ENCODE measurements at places on chromosomes 1 and 21. TPM values are rescaled to one million over a fixed set of nuclear protein-coding genes. Genes with fewer than 3 reads are reported as not detected.

- DNase-seq = peak; percentile 45
Measured at GRCh38 chr1:3614755-3615742, 3.7 kb upstream of the MEGF6 start.

- DNase-seq = no peak
Measured at GRCh38 chr1:168001213-168001612, 64.3 kb upstream of the MPC2 start.

DNA sequence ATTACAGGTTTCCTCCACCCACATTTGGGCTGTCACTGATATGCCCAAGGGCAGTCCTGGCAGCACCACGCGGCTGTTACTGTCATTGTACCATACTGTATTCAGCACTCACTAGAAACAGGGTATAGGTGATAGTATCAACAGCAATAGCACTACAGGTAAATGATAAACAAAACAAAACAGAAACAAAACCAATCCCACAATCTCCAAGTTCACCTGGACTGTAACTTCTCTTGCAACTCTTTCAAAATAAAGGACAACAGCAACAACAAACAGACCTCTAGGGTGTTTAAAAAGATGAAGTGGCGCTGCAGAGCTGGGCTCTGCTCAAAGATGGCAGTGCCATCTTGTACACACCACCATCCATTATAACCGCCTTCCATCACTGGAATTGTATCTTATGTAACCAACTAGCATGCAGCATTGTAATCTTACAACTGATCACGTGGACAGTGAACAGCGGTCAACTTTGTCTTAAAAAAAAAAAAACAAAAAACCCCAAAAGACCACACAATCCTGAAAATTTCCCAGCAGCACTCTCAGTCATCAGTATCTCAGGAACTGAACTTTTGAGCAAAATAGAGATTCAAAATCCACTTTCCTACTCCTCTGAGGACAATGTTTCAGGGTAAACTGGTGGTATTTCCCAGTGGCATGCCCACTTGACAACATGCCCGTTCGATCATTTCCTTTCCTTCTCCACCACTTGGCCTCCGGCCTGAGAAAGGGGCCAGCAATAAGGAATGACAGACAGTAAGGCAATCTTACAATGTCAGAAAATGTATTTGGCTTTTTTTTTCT lies 3.8 kb downstream of the IRF2BP2 start:
- DNase-seq = peak; percentile 41

The SYT14 gene
- total RNA-seq = 6.0 TPM

DNA sequence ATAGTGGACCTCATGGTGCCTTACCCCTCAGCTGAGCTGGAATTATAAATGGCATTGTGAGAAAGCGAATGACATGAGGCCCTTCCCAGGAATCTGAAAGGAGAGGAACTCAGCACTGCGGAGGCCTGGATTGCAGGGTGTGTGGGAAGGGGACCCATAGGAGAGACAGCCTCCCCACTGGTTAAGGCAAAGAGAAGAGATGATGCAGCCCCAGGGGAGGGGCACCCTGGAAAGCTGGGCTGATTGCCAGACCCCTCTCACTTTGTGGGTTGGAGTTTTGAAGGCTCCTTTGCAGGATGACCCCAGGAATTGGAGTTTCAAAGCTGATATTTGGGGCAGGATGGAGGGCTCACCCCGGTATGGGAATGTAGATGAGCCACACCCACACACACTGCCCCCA lies 2.0 kb downstream of the NPPB start:
- DNase-seq = no peak

GRCh38 chr1:231248778-231249177 lies 7.8 kb downstream of the GNPAT start:
- DNase-seq = no peak

The S100A6 gene
- total RNA-seq = 491 TPM

DNA sequence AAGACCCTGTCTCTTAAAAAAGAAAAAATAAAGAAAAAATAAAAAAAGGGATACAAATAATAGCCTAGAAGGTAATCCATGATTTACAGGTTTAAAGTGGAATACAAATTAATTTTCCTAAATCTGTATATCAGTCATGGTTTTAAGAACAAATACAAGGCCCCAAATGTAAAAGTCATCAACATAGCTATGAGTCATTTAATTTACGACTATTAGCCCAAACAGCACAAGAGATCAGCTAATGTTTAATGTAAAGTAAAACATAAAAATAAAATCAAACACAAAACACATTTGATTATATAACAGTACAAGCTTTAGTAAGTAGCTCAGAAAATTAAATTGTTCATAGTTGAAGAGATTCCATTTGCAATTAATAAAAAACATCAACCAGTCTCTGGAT lies 20.3 kb upstream of the TAL1 start:
- DNase-seq = no peak

The AADACL3 gene
- total RNA-seq = not detected

The RIPK4 gene
- 39.5 TPM for total RNA-seq

DNA sequence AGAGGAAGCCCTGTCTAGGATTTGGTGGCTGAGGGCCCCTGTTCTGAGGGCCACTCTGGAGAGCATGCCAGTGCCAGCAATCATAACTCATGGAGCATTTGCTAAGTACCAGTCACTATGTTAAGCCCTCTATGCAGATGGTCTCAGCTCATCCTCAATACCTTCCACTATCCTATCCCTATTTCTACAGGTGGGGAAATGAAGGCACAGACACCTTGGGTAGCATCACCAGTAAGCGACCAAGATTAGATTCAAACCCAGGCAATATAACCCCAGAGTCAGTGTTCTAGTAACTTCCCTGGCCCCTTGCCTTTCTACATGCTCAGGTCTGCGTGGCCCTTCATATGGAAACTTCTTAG lies 7.9 kb upstream of the NBPF1 start:
- DNase-seq = no peak

The C1QA gene
- not detected for total RNA-seq
